Smooth muscle cell of the coronary artery (primary cell): ENCODE measurements at places on chromosomes 1 and 21. TPM values are rescaled to one million over a fixed set of nuclear protein-coding genes. Genes with fewer than 3 reads are reported as not detected.

Gene MIXL1
- not detected in 2 replicates for total RNA-seq

Gene AADACL3
- not detected in 2 replicates for total RNA-seq

Gene SH2D5
- 1.5 and 2.4 TPM in 2 replicates for total RNA-seq

Gene NBPF8
- 5.4 and 7.1 TPM in 2 replicates for total RNA-seq

Gene ANKRD13C
- 17.9 and 24.4 TPM in 2 replicates for total RNA-seq

Gene RNU1-2
- total RNA-seq, result 2,564 and 3,022 TPM in 2 replicates

Gene AJAP1
- total RNA-seq, result under 0.01 TPM in 1 of 2 replicates, not detected in the other

Gene FOXD3
- total RNA-seq, result not detected in 2 replicates

Gene TNFRSF4
- total RNA-seq, result not detected in 2 replicates

Gene KRTAP19-6
- not detected in 2 replicates for total RNA-seq

Gene KLHDC9
- 0.23 and 1.5 TPM in 2 replicates for total RNA-seq

Gene NUF2
- total RNA-seq, result 5.3 TPM in 1 of 2 replicates, not detected in the other

Gene DOP1B
- total RNA-seq, result 1.5 and 2.4 TPM in 2 replicates

Gene ACOT11
- total RNA-seq, result 2.5 and 4.1 TPM in 2 replicates

Gene PTPRU
- 7.2 and 45.0 TPM in 2 replicates for total RNA-seq

Gene CTBS
- 8.1 and 12.9 TPM in 2 replicates for total RNA-seq

Gene TMEM82
- total RNA-seq, result not detected in 2 replicates

Gene ARHGAP30
- under 0.01 TPM in 1 of 2 replicates, not detected in the other for total RNA-seq
